ENCODE measurements at places on chromosomes 2 and 18. TPM values are rescaled to one million over a fixed set of nuclear protein-coding genes. Genes with fewer than 3 reads are reported as not detected.

RTP5 gene
- total RNA-seq = not detected

GRCh38 chr2:71452565-71452964, 796 bp upstream of the DYSF start:
- H3K27ac ChIP-seq = no peak overlapping the region
- H3K4me1 ChIP-seq = peaks cover 22% of the 10 kb centered on the region
- H3K27me3 ChIP-seq = peaks cover 9% of the 10 kb centered on the region
- DNase-seq = no peak
- H3K4me3 ChIP-seq = no peak overlapping the region

GRCh38 chr18:76425146-76426131, 69.6 kb downstream of the ZNF516 start:
- H3K4me3 ChIP-seq = no peak overlapping the region
- no peak overlapping the region for H3K27ac ChIP-seq
- H3K27me3 ChIP-seq = no peaks in the 10 kb centered on the region
- no peak for DNase-seq
- peaks cover 24% of the 10 kb centered on the region for H3K4me1 ChIP-seq

DNA sequence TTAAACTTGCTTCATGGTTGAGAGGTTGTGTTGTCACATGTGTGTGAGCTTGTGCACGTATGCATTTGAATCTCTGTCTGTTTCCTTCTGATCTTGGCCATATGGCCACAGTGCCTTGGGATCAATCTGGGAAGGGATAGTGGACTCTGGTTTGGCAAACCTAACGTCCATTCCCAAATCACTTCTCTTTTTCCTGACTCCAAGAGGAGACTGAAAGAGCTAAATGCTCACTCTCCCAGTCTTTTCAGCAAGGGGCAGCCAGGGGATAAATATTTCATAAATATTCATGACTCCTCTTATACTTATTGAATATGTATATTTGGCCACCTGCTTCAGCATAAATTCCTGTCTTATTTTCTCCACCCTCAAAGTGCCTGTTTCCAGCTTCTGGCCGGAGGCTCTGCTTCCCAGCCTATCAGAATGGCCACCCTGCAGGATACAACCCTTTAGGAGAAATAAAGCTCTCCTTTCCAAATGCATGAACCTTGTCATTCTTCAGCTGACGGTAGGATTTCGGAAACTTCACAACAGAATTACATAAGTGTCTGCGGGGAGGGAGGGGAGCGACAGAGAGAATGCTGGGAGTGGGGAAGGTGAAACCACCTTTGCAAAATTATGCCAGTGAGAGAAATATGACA, 112.2 kb upstream of the COPS8 start:
- no peaks in the 10 kb centered on the region for H3K36me3 ChIP-seq
- 0 out of 2 replicates have a peak overlapping the region, but pooled peaks have one; percentile 6 for H3K4me3 ChIP-seq
- H3K4me1 ChIP-seq = peaks cover 80% of the 10 kb centered on the region

EIF2AK2 gene
- total RNA-seq = 26.1 TPM

- H3K36me3 ChIP-seq = no peaks in the 10 kb centered on the region
- H3K27ac ChIP-seq = no peak overlapping the region
- H3K4me3 ChIP-seq = peak overlapping the region; percentile 70
- H3K27me3 ChIP-seq = peaks cover 9% of the 10 kb centered on the region
- DNase-seq = peak; percentile 58
Measured at GRCh38 chr2:104872866-104873688, 19.2 kb downstream of the POU3F3 start.

Measured in HepG2 (cell line).